ENCODE measurements at places on chromosomes 7 and 10. TPM values are rescaled to one million over a fixed set of nuclear protein-coding genes. Genes with fewer than 3 reads are reported as not detected.

BAMBI gene
- total RNA-seq = 1.4 TPM

ZNF727 gene
- total RNA-seq = not detected

SFRP4 gene
- total RNA-seq = 171 TPM

MKI67 gene
- total RNA-seq = 38.7 TPM

ZNF736 gene
- 12.0 TPM for total RNA-seq

TAC1 gene
- not detected for total RNA-seq
